Dermis blood vessel endothelial cell (primary cell): ENCODE measurements at places on chromosomes 5 and 9.

GRCh38 chr5:126976520-126977172 lies 53.7 kb downstream of the MARCHF3 start:
- peak; percentile 28 for DNase-seq

GRCh38 chr5:174951151-174951780 lies 226.9 kb downstream of the MSX2 start:
- peak; percentile 78 for DNase-seq

- no peak for DNase-seq
These were observed 433.5 kb downstream of the DMAC1 start for GRCh38 chr9:7366121-7366520.

- no peak for DNase-seq
These were observed 111.1 kb upstream of the PRDM9 start for GRCh38 chr5:23396346-23396745.

- peak; percentile 76 for DNase-seq
These were observed 7.1 kb upstream of the GNAQ start for GRCh38 chr9:78038620-78039300.

- DNase-seq = peak; percentile 59
These were observed 20.2 kb upstream of the RPL26L1 start for GRCh38 chr5:172939071-172939470.

- DNase-seq = no peak
These were observed 266.8 kb upstream of the ACTBL2 start for GRCh38 chr5:57749396-57749795.

- DNase-seq = no peak
These were observed 68.9 kb upstream of the SELENOP start for GRCh38 chr5:42880496-42881150.

DNA sequence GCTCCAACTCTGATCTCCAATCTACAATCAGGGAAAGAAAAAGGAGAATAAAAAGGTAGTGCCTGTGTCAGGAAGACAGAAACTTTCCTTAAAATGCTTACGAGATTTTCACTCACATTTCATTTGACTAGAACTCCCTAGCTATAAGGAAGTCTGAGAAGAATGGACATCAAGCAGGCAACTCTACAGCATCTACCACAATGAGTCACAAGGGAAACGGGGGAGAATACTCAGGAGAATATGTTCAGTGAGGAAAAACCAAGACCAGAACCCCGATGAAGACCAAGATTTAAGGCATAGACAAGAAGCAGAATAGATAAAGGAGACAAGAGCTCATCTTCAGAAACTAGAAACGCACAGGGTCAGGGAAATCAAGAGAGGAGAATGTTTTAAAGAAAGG lies 9.0 kb upstream of the SETD9 start:
- peak; percentile 60 for DNase-seq

DNA sequence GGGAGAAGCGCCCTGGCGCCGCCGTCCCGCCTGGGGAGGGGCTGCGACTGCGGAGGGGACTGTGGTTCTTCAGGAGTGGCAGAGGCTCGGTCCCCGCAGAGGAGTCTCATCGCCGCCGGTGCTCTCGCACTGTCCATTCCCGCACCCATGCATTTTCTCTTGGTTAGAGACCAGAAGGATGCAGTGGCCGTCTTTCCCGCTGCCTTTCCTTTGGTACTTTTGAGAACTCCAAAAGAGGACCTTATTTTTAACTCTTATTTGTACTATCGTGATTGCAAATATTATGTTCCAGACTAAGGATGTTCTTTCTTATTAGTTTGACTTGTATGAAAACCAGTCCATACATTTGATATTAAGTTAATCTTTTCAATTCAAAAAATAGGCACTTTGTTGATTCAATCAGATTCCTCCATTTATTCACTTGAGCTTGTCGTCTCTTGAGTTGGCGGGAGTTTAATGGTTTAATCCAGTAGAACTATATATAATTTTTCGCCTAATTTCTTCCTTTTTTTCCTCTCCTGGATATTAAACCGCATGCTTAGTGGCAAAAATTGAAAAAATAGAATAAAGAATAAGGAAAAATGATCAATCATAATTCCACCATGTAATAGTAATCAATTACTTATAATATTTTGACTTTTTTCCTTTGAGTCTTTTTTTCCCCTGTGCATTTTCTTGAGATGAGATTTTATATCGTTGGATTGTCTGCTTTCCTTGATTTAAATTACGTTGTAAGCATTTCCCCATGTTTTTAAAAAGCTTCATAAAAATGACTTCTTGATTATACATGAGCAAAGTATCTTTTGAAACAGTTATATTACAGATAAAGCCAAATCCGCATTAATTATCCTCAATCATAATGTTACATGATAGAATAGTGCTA lies 861 bp downstream of the ZFYVE16 start:
- peak; percentile 74 for DNase-seq

- no peak for DNase-seq
These were observed 64.7 kb downstream of the MEGF10 start for GRCh38 chr5:127355337-127355736.

DNA sequence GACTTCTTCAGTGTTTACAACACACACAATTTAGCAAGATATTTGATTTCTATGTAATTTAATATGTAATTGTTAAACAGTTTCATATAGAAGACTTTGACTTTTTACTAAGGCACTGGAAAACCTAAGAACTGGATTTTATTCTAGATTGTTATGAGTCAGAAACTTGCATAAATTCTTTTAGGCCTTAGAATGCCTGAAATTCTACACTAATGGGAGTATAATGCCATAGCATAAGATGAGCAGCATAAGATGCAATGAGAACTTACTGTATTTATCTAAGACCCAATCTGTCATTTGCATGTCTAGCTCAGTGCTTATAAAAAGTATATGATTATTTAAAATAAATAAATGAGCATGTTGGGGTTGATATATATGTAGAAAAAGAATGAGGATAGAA lies 285.2 kb downstream of the CDH12 start:
- DNase-seq = no peak

GRCh38 chr5:60584304-60584703 lies 115.7 kb downstream of the DEPDC1B start:
- no peak for DNase-seq

DNA sequence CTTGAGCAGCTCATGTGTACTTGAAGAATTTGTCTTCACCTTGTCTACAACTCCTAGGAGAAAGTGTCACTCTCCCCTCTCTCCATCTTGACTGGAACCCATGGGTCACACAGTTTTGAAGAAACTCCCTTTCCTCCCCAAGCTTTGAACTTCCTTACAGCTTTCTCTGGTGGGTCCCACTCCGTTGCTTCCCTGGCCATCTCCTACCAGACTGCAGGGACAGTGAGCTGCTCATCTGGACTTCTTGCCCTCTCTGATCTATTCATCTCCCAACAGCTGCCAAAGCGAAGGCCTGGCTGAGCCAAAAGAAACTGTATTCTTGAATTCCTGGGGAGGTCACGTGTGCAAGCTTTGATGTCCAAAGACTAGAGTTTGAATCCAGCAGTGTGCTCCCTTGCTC lies 22.7 kb upstream of the CXCL14 start:
- no peak for DNase-seq

DNA sequence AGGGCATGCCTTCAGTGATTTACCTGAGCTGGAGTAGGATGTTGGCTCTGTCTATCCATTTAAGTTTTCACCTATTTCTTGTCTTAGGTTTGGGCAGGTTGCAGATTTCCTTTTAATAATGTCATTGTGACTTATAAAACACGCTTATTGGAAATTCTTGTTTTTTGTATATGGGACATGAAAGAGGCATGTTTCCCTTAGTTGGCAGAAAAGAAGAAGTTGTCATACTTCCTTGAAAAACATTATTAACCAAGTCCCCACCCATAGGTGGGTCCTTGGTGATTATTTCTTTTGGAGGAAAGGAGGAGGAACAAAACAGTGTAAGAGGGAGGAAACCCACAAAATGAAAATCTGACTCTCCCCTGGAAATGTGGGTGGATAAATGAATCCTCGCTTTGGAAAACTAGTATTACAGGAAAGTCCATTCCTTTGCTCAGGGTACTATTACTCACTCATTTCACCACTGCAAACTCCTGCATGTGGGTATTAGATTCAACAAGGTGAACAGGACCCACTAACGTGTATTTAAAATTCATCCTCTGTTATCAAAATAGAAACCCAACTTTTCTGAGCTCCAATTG lies 9.3 kb downstream of the CER1 start:
- DNase-seq = no peak

DNA sequence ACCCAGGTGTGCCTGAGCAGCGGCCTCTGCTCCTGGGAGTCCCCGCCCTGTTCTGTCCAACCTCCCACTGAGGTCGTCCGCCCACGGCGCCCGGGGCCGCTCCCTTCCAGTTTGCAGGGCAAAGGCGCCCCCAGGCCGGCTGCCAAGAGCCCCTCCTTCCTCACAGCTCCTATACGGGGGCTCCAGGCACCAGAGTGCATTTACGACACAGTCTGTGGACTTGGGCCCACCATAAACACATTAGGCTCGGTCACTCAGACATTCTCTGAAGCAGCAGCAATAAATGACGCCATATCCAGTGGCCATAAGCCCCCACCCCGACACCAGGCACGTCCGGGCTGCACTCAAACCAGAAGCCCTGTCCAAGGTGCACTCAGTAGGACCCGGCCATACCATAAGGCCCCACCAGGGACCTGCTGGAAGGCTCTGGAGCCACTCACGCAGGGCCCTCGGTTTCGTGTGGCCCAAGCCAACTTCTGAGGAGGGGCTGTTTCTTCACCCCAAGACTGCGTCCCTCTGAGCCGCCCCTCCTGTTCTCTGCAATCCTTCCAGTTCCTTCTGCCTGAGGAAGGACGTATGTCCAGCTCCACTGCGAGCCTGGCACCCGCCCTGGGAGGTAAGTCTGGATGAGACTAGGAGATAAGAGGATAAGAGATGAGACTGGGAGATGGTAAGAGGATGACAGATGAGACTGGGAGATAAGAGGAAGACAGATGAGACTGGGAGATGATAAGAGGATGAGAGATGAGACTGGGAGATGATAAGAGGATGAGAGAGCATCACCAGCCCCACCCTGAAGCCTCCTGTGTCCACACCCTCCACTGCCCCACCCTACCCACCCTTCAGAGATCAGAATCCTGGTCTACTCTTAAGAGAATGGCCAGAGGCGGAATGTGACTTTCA lies 26.7 kb downstream of the SLC6A18 start:
- DNase-seq = no peak

GRCh38 chr5:75510836-75511434 lies 494 bp downstream of the CERT1 start:
- DNase-seq = no peak

GRCh38 chr9:86454701-86455615 lies 100.7 kb upstream of the TUT7 start:
- no peak for DNase-seq

GRCh38 chr9:8660383-8660782 lies 860.8 kb upstream of the DMAC1 start:
- DNase-seq = peak; percentile 53

- no peak for DNase-seq
These were observed 40.7 kb downstream of the UGCG start for GRCh38 chr9:111937301-111937700.

DNA sequence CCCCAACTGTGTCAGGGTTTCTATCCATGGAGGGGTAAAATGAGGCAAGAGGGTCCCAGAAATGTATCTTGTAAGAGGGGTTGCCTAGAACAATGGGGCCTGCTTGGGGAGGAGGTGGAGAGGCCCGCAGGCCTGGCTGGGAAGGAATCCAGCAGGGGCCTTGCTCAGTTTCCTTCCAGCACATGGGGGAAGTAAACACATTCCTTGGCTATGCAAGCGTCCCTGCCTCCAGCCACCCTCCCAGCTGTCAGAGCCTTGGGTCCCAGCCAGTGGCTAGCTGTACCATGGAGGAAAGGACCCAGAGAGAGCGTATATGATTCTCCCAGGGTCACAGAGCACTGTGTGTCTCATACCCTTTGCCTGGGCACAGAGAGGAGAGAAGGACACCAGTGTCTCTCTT lies 71.1 kb upstream of the IL17B start:
- peak; percentile 94 for DNase-seq

GRCh38 chr9:101840694-101841188 lies 102.3 kb upstream of the GRIN3A start:
- DNase-seq = no peak
